Immature natural killer cell (primary cell): ENCODE measurements at places on chromosomes 5 and 9.

- no peak for DNase-seq
These were observed 192.2 kb downstream of the DMAC1 start for GRCh38 chr9:7607421-7607820.

- no peak for DNase-seq
These were observed 82.0 kb upstream of the PHF24 start for GRCh38 chr9:34876096-34876495.

DNA sequence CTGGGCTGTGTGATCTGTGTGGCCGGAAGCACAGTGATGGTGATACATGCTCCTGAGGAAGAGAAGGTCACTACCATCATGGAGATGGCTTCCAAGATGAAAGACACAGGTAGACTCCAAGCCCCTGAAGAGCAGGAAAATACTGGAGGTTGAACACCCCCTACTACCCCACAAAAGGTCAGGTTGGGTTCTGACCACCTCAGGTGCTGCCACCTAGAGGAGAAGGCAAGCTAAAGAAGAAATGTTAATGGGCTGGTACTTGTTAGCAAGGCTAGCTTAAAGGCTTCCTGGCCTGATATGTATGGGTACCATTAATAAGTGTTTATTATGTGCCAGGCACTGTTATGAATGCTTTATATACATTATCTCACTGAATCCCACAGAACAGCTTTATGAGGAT lies 11.7 kb downstream of the NIPAL4 start:
- DNase-seq = no peak

GRCh38 chr5:2158109-2158508 lies 275.4 kb upstream of the IRX4 start:
- DNase-seq = no peak

GRCh38 chr5:38677636-38678035 lies 121.2 kb upstream of the LIFR start:
- DNase-seq = no peak

DNA sequence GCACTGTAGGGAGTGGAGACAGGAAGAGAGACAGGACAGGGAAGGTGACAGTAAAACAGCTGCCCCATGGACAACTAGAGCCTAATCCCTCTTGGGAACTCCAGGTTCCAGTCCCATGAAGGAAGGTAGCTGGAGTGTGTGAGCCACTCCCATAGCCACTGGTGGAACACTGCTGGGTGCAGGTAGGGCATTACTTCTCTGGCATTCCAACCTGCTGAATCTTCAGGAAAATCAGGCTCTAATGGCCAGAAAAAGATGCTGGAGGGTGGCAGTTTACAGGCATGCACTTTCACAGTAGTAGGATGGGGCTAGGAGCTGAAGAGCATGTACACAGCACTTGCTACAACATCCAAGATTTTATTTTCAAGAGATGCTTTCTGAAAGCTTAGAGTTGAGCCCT lies 259.4 kb downstream of the AUH start:
- DNase-seq = no peak

GRCh38 chr5:125549322-125549911 lies 803.0 kb upstream of the ZNF608 start:
- no peak for DNase-seq

GRCh38 chr5:159765760-159766517 lies 150.3 kb upstream of the ADRA1B start:
- DNase-seq = no peak
